ENCODE measurements at places on chromosomes 11 and 22.

DNA sequence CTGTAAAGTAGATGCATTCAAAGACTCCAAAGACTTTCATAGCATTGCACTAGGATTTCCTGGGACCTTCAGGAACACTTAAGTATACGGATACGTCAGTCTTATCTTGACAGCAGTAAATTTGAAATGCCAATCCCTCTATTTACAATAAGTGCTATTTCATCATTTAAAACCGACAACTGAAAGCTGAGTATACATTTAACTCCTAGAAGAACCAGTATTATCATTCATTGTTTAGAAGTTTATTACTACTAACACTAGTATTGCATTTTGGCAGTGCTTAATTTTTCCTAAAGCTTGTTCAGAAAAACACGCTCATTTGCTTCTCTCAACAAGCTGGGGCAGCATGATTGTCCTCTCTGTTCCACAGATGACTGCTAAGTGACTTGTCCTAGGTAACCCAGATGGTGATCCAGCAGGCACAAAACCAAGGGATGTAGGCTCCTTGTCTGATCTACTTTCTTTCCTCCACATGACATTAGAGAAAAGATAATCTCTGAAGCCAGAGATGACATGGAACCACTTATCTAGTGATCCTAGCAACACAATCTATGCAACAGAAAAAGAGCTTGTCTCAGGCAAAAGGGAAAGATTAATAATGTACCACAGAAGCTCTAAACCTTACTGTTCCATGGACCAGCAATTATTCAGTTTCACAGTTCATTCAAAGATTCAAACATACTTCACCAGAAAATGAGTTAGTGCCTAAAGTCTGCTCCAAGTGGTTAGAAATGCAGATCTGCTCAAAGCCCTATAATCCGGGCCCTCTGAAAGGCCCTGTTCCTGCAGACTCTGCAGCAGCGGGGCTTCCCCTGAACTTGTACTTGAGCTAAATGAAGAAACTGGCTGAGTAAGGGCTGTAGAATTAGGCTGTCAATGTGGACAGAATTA is 5.2 kb downstream of the MAML2 start:
- no peak for DNase-seq

DNA sequence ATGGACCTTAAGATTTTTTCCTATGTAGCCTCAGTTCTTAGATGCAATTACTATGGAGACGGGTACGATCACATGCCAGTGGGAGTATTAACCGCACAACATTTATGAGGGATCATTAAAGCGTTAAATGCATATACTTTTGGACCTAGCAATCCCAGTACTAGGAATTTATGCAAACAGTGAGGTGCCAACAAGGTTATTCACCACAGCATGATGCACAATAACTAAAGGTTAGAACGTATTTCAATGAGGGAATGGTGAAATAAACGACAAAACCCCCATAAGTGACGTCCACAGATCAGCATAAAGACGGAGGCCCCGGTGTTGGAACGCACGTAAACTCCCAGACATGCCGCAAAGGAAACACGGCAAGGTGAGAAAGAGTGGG is 539 bp downstream of the SIRT3 start:
- DNase-seq, result no peak

DNA sequence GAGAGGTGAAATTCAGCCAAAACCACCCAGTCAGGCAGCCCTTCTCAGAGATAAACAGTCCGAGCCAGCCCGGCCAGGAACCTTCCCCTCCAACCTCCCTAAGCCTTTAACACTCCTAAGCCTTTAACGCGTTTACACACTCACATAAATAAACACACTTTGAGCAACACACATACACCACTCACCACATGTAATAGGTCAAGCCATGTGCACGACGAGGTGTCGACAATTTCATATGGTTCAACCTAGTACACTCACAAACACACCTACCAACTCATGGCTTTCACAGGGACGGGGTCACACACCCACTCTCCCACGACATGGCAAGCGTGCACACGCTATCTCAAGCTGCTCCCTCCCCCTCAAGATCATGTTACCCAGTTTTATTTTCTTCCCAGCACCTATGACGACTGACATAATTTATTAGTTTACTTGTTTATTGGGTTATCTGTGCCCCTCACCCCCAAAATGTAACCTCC is 15.5 kb downstream of the SLC43A1 start:
- no peak for DNase-seq

DNA sequence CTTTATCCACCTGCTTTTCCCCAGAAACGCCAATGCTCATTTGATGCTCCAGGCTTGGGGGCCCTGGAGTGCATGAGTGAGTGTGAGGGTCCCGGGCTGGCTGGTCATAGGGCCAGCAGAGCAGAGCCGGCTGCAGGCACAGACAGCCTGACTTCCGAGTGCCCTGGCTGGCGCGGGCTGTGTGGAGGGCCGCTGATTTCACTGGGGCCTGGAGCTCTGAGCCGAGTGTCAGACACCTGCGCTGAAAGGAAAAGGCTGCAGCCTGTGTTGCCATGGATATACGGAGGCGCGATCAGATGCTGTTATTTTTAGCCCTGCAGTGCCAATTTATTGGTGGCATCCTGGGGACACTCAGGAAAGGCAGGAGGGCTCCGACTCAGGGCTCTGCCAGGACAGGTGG is 87.6 kb downstream of the ST3GAL4 start:
- DNase-seq, result no peak

GRCh38 chr22:38038890-38039812 is 18.1 kb upstream of the PICK1 start:
- no peak for DNase-seq

DNA sequence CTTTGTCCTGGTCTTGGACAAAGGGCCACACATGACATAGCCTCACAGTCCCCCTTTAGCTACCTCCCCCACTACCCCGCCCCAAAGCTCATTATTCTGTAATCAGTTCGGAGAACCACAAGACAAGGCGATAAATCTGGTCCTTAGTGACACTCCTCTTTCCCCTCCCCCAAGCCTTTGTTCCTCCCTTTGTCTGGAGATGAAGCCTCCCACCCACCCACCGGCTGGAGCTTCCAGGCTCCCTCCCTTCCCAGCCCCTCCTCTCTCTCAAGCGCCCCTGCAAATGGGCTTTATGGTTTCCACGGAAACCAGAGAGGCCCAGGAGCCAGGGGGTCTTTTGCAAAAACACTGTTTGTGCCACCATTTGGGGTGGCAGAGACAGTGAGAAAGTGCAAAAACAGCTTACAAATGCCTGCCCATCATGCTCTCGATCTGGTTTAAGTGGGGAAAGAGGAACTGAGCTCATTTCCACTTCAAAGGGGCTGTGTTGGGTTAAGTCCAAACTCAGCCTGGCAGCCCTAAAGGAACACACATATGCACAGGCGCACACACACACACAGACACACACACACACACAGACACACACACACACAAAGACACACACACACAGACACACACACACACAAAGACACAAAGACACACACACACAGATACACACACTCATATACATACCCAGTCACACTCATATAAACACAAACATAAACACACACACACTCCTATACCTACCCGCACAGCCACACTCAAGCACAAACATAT is 23.5 kb downstream of the APLNR start:
- no peak for DNase-seq

GRCh38 chr11:106581399-106581798 is 436.9 kb downstream of the GUCY1A2 start:
- no peak for DNase-seq

- peak; percentile 85 for DNase-seq
Observed at GRCh38 chr11:12224537-12224893, 114.1 kb downstream of the MICAL2 start.

- DNase-seq, result peak; percentile 36
Observed at GRCh38 chr11:3341298-3341697, 37.6 kb downstream of the ZNF195 start.

All from bone marrow (tissue), 2 donors.